Stimulated activated naive B cell treated with anti-CD40 and anti-IgM and Interleukin-4, amounts not matched to agents 10 μg/mL and 1 μg/mL and 100 μg/mL, for 72 hours (primary cell): ENCODE measurements at places on chromosomes 3 and 15.

GRCh38 chr3:190863119-190863465 is 598 bp upstream of the GMNC start:
- no peak for DNase-seq

- no peak for DNase-seq
Measured at GRCh38 chr3:54122324-54123002, at the start of gene CACNA2D3. Gene CACNA2D3 (plus strand): TSS chr3:54122552.

GRCh38 chr3:156826896-156827882 is 1.0 kb downstream of the LEKR1 start:
- DNase-seq: no peak

DNA sequence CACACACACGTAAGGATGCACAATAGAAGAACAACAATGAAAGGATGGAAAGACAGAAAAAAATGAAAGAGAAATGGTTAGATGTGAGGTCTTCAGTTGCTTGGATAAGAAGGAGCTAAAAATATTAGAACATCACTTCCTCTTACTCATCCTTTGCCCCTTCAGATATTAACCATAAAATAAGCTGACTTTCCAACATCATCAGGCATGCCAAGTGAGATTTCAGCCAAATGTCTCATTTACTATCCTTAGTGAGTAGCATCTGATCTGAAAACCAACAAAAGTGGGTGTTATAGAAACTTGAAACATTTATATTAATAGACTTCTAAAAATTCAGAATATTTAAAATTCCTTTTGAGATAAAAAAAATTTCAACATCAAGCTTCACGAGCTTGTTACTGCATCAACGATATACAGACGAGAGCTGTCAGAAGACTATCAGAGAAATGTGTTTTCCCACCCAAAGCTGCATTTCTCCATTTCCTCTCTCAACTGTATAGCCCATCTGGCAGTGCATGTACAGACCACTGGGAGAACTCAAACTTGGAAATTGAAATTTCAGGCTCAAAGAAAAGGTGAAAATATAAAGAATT is 25.4 kb upstream of the LSAMP start:
- no peak for DNase-seq

- no peak for DNase-seq
Measured at GRCh38 chr3:197025736-197026480, 3.7 kb downstream of the MELTF start.

DNA sequence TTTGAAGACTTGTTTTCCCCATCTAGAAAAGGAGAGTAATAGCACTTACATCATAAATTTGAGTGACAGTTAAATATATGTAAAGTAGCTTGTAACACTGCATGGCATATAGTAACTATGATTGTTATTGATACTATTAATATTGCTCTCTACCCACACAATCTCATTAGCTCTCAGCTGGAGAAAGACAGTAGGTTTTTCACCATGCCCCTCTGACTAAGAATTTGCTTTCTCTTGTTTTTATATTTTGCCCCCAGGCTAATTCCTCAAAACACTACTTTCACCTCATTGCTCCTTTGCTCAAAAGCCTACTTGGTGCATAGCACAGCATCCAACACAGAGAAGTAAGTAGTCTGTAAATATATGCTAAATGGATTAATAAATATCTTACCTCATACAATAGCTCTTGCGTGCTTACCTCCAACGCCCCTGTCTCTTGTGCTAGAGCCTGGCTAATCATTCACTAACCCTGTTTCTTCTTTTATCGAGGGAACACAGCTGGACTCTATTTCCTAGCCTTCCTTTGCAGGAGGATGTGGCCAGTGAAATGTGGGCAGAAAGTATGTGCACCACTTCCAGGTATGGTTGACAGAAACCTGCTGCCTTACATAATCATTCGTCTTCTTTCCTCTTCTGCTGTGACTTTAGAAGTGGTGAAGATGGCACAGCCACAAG is 190.0 kb downstream of the PLCH1 start:
- DNase-seq: peak; percentile 23

GRCh38 chr15:63826528-63826927 is 7.2 kb downstream of the HERC1 start:
- no peak for DNase-seq

DNA sequence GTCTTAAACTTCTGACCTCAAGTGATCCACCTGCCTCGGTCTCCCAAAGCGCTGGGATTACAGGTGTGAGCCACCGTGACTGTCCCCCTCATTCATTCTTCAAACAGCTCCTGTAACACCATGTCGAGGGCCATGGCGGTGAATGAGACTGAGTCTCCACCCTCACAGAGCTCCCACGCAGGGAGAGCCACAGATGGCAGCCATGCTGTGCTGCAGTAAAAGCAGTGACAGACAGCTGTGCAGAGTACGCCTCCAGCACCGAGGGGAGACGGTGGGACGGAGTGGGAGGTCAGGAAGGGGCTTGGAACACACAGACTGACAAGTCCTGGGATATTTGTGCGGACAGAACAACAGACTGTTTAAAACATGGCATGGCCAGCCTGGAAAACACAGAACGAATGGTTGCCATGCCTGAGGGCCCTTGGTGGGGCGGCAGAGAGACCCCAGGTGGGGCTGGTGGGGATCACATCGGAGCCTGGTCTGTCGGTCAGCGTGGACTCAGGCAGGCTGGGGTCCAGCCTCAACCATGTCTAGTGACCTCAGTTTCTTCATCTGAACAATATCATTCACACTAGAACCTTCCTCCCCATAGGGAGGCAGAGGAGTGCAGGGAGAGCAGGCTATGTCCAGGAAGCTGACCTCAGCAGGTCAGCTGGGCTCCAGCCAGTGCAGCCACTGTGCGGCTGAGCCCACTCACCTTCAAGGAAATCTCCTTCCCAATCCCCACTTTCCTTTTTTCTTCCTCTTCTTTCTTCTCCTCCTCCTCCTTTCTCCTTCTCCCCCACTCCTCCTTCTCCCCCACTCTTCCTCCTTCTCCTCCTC is 20.6 kb upstream of the LCTL start:
- no peak for DNase-seq

- no peak for DNase-seq
Measured at GRCh38 chr15:74414603-74415338, 19.0 kb downstream of the SEMA7A start.

GRCh38 chr3:21117370-21117769 is 633.6 kb downstream of the ZNF385D start:
- no peak for DNase-seq

DNA sequence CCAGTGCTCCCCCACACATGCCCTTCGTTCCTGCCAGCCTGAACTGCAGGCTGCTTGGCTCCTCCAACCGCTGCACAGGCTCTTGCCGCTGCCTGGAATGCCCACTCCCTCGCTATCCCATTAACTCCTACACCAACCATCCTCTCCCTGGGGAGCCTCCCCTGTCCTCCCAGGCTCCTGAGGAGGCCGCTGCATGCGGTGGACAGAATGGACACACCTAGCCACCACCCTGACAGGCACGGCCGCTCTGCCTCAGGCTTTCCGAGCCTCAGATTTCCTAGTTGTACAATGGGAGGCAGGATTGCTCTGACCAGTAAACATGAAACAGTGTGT is 2.3 kb downstream of the PLXNB1 start:
- DNase-seq: no peak

GRCh38 chr3:71551311-71551919 is 32.1 kb downstream of the FOXP1 start:
- no peak for DNase-seq

DNA sequence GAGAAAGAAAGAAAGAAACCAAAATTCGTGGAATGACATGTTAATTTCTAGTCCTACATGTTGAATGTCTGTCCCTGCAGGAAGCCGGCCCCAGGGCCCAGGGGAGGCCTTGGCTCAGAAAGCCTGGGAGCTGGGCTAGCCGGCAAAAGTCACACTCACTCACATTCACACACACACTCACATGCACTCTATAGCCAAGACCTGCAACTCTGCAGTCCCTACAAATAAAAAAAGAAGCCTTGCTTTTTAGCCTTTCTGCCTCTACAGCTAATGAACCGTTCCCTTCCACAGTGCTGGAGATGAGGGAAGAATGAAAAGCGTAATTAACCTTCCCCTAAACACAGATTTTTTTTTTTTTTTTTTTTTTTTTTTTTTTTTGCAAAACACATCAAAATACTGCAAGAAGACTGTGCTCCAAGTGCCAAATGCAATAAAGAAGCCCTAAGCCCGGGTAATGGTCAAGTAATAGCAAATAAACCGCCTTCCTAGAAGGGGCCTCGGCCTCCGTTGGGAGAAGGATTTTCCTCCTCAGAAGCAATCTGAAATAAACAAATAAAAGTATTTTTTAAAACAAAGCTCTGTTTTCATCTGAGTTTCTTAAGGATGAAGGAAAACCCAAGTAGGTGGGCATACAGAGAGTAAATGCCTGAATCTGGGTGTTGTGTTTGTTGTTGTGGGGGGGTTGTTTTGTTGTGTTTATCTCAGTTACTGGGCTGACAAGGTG is 4.3 kb downstream of the MECOM start:
- DNase-seq: no peak

- no peak for DNase-seq
Measured at GRCh38 chr15:96037584-96037983, 292.9 kb upstream of the NR2F2 start.

- no peak for DNase-seq
Measured at GRCh38 chr3:101117980-101118379, 124.8 kb upstream of the ABI3BP start.

GRCh38 chr3:150240891-150241290 is 167.2 kb upstream of the TSC22D2 start:
- no peak for DNase-seq

GRCh38 chr15:85597155-85597815 is 197.4 kb downstream of the KLHL25 start:
- no peak for DNase-seq

DNA sequence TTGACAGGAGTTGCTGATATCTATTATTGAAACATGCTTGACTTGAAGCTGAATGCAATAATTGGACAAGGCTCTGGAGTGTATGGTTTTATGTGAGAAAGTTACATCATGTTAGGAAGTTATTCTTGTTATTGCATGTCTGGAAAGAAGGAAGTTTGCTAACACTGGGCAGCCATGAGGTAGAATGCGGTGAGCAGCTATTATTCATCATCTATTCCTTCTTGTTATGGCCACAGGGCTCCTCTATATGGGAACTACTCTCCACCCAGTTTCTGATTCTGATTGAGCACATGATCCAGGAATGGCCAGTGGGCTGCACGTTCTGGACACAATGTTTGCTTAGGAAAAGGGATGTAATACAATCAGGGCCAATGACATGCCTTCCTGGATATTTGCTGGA is 37.8 kb upstream of the SCN5A start:
- DNase-seq: no peak

DNA sequence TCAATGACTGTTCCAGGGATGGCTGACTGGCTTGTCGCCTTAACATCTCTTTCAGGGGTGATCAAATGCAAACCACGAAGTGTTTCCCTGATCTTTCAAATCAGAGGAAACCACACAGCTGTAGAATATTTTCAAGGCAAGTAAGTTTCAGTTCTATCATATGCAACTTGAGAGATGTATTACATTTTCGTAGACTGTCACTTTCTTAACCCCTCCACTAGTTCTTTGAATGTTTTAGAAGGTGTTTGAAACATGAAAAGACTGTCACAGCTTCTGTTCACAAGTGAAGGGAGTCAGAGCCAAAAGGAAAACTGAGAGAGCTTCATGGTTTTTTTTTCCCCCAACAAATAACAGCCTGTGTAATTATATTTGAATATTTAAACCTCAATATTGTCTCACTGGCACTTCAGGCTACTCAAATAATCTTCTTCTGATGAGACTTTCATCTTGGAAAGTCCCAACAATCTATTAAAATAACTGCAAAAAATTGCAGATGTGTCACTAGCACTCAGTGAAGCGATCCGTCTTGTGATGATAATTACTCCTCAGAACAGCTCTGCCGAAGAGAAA is 25.9 kb upstream of the CAPN7 start:
- DNase-seq: no peak

- DNase-seq: no peak
Measured at GRCh38 chr3:24222165-24222805, 272.4 kb downstream of the THRB start.

GRCh38 chr3:18847583-18848197 is 300.6 kb upstream of the KCNH8 start:
- DNase-seq: no peak

- no peak for DNase-seq
Measured at GRCh38 chr15:70266412-70267121, 168.8 kb upstream of the TLE3 start.

- no peak for DNase-seq
Measured at GRCh38 chr15:58594898-58595297, 154.6 kb downstream of the ADAM10 start.

GRCh38 chr3:117439812-117440211 is 730.2 kb downstream of the TUSC7 start:
- no peak for DNase-seq

DNA sequence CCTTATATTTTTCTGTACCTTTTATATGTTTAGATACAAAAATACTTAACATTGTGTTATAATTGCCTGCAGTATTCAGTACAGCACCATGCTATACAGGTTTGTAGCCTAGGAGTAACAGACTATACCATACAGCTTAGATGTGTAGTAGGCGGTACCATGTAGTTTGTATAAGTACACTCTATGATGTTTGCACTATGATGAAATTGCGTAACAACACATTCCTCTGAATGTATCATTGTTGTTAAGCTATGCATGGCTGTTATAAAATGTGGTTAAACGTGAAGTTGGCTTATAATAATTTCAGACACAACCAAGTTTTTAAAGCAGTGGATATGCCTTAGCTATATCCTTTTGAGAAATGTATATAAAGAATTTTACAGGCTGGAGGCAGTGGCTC is 328.3 kb downstream of the PLCL2 start:
- no peak for DNase-seq

DNA sequence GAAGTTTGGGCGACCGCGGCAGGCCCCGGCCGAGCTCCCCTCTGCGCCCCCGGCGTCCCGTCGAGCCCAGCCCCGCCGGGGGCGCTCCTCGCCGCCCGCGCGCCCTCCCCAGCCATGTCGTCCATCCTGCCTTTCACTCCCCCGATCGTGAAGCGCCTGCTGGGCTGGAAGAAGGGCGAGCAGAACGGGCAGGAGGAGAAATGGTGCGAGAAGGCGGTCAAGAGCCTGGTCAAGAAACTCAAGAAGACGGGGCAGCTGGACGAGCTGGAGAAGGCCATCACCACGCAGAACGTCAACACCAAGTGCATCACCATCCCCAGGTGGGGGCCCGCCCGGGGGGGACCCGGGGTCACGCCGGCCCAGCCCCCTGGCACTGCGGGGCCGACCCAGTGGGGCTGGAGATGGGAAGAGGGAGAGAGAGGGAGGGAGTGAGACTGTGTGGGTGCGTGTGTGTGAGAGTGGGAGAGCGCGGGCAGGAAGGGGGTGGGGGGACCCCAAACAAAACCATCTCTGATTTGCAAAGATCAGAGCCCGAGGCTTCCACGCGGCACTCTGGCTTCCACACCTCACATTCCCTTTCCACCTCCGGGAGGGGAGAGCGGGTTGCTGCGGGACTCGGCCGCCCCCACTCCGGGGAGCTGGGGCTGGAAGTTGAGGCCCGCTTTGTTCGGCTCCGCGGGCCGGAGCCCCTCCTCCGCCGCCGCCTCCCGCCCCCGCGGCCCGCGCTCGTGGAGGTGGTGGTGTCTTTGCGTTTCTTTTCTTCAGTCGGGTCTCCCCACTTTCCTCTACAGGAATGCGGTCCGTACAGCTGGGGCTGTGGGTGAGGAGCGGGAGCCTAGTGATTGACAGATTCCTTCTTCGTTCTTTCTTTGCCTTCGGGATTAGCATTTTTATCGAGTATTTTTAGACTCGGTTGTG is 898 bp downstream of the SMAD3 start:
- DNase-seq: no peak

GRCh38 chr15:44188795-44189194 is 6.3 kb downstream of the FRMD5 start:
- no peak for DNase-seq

- no peak for DNase-seq
Measured at GRCh38 chr3:101017017-101017416, 23.8 kb upstream of the ABI3BP start.

GRCh38 chr3:124964387-124964786 is 29.8 kb upstream of the MUC13 start:
- no peak for DNase-seq

GRCh38 chr3:193605876-193606275 is 12.9 kb downstream of the OPA1 start:
- peak; percentile 33 for DNase-seq
